AG04450 (cell line): ENCODE measurements at places on chromosomes 7 and 10. TPM values are rescaled to one million over a fixed set of nuclear protein-coding genes. Genes with fewer than 3 reads are reported as not detected.
A peak's percentile ranks its signal among the peaks of the same experiment; 100 is the strongest.

Gene FRMPD2
- polyA plus RNA-seq = not detected in 2 replicates

Gene OLAH
- polyA plus RNA-seq = 0.12 TPM in 1 of 2 replicates, not detected in the other

Gene FAM241B
- polyA plus RNA-seq = 0.37 and 0.48 TPM in 2 replicates

Gene SLC26A3
- polyA plus RNA-seq = not detected in 2 replicates

Gene ENO4
- polyA plus RNA-seq = 0.11 and 0.12 TPM in 2 replicates

- DNase-seq = no peak
These were observed 81.8 kb downstream of the DIP2C start for GRCh38 chr10:607545-608185.

GRCh38 chr7:107210400-107210799, 41.6 kb downstream of the HBP1 start:
- no peak for DNase-seq

DNA sequence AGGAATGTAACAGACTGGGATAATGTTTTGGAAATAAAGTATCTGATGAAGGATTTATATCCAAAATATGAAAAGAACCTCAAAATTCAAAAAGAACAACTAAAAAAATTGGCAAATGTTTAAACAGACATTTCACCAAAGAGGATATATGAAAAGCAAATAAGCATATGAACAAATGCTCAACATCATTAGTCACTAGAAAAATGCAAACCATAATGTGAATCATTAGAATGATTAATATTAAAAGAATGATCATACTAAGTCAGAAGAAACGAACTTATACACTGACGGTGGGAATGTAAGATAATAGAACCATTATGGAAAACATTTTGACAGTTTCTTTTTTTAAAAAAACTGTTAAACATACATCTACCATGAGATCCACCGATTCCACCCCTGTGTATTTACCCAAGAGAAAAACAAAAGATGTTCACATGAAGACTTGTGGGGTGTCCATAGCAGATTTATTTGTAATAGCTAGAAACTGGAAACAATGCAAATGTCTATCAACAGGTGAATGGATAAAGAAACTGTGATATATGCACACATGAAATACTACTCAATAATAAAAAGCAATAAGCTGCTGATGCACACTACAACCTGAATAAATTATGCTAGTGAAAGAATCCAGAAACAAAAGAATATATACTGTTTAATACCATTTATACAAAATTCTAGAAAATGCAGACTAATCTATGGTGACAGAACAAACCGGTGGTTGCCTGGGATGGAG, 35.7 kb downstream of the PRKG1 start:
- peak; percentile 18 for DNase-seq

DNA sequence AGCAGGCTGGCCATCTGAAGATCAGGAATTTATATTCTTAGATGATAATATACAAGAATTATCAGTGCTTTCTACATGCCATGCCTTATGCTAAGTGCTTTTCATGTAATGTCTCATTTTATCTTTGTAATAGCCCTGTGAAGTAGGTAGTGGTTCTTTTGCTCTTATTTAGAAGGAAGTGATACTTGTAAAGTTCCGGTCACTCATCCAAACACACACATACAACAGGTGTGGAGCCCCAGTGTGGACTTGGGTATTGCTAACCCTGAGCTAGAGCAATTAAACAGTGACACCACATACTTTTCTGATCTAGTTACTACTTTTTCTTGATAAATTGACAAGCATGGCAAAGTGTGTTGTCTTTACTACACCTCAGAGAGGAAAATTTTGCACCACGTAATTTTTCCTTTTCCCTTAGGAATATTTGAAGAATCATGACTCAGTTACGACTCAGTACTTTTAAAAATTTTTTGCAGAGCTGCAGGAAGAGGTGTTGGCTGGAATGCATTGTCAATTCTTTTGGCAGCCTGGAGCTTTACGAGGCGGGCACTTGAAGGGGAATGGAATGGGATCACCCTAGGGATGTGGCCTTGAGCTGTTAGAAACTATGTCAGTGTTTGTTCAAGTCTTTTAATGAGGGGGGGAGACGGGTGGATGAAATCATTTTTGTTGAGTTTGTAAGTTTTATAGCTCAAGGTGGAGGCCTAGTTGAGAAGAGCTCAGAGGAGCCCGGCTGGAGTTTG, 212.5 kb upstream of the CELF2 start:
- no peak for DNase-seq

GRCh38 chr7:44980393-44981034, 1.7 kb upstream of the MYO1G start:
- no peak for DNase-seq

DNA sequence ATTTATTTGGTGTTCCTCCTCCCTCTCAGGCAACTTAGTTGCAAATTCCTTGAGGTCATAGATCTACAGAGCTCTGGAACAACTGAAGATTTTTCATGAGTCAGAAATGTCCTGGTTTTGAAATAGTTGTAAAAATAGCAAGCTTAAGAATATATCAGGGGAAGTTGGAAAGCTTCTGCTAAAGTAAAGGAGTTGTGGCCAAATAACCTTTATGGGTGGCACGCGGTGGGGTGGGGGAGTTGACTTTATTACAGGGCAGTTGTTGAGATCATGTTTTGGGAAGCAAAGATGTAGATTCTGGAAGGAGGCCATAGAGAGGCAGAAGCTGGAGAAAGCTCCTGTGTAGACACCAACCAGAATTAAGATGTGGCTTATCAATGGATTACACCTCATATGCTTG, 326.0 kb upstream of the MTPN start:
- DNase-seq = no peak

- no peak for DNase-seq
These were observed 196.4 kb upstream of the POM121L12 start for GRCh38 chr7:52838981-52839411.

DNA sequence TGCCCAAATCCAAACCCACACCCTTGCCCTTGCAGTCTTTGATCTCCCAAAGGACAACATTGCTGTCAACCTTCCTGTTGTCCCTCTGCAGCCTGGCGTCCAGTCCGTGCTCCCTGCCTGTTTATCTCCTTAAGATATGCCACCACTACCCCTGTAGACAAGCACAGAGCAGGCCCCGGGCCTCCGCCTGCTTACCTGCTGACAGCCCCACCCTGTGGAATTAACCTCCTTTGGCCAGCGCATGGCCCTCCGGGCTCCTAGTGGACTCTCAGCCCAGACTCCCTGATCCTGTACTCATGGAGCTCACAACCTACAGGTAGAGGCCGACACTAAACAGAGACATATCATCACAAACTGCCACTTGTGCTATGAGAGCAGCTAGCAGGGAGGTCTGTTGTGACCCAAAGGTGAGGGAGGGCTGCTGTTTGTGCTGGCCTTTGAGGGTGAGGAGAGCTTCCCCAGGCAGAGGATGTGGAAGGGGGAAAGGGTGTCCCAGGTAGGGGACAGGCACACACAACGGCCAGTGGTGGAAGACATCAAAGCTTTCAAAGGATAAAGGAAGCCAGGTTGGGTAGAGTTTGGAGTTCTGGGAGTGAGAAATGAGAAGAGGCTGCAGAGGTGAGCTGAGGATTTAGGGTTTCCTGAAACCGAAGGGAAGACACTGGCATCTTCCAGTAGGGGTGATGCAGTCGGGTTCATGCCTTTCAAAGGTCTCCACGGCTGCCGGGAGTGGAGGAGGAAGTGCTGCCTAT, 174.5 kb upstream of the ZMIZ1 start:
- no peak for DNase-seq

GRCh38 chr7:24301703-24302102, 17.7 kb downstream of the NPY start:
- DNase-seq = no peak
